Activated CD4-positive, alpha-beta T cell treated with anti-CD3 and anti-CD28 coated beads for 1 hour (primary cell): ENCODE measurements at places on chromosomes 16 and 17.
A peak's percentile ranks its signal among the peaks of the same experiment; 100 is the strongest.

- DNase-seq = no peak
Observed at GRCh38 chr17:5695480-5695879, 111.2 kb upstream of the NLRP1 start.

DNA sequence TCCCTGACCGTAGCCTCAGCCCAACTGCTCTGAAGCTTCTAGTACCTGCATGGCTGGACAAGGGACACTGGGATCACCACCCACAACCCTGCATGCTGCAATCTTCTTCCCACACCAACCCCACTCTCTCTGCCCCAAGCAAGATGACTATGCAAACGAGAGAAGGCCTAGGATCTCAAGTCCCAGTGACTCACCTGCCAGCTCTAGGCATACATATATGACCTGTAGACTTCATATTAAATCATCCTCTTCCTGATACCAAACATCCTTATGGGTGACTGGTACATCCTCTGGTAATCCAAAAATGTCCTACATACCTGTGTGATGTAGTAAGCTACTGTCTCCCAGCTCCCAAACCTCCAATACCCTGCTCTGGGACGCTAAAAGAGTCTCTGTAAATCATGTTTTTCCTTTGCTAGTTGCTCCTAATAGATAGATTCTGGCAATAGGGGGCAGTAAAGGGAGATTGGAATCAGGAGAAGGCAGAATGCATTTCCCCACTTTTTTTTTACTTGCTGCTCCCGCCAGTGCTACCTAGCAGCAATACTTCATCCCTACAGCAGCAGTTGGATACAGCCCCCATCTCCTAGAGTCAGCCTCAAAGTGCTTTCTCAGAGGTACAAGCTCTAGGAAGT, 43.4 kb upstream of the SOX9 start:
- DNase-seq = no peak

DNA sequence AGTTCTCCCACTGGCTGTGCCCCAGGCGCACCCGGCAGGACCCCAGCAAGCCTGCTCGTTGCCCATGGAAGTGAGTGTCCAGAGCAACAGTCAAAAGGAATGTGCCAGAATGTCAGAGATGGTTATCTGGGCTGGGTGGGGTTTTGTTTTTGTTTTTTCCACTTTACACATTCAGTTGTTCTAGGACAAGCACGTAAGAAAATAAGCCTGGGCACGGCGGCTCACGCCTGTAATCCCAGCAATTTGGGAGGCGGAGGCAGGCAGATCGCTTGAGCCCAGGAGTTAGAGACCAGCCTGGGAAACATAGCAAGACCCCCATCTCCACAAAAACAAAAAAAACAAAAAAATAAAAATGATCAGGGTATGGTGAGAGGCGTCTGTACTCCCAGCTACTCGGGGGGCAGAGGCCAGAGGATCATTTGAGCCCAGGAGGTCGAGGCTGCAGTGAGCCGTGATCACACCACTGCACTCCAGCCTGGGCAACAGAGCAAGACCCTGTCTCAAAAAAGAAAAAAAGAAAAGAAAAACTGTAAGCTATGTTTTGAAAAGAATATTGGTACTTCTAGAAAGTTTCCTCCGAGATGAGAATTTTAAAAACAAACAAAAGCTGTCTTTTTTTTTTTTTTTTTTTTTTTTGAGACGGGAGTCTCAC, 8.3 kb downstream of the NDUFAF8 start:
- no peak for DNase-seq

GRCh38 chr17:49585422-49586027, 9.9 kb downstream of the NXPH3 start:
- DNase-seq = no peak

- no peak for DNase-seq
Observed at GRCh38 chr17:65370669-65371131, 190.7 kb downstream of the AXIN2 start.

- no peak for DNase-seq
Observed at GRCh38 chr16:85057212-85057889, 29.8 kb downstream of the KIAA0513 start.

GRCh38 chr17:63124536-63124935, 158.5 kb downstream of the TANC2 start:
- no peak for DNase-seq

DNA sequence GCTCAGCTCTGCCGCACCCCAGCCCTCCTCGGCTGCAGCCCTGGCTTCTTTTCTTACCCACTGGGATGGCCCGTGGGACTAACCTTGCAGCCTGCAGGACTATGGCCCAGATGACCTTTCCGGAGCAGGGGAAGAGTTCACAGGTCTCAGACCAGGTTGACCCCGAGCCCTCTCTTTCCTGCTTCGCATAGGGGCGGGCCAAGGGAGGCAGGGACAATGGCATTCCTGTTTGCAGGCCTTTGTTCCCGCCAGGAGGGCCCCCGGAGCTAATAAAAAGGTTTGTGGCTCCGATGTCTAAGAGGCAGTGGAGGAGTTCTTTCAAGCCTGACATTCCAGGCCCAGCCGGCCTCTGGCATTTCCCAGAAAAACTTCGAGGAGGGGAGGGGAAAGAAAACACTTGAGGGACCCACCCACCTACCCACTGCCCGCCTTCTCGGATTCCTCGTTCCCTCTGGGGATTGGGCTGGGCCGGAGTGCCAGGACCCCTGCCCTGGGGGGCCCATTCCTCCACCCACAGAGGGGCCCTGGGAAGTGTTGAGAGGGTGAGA, 5.8 kb upstream of the SOCS3 start:
- no peak for DNase-seq

- DNase-seq = no peak
Observed at GRCh38 chr17:18267366-18267765, 6.9 kb downstream of the MIEF2 start.

GRCh38 chr16:11280616-11281522, at the start of gene PRM1:
Gene PRM1, minus strand, starts transcription at chr16:11281330. Its CDS starts 92 bp downstream, at chr16:11281238.
- no peak for DNase-seq

DNA sequence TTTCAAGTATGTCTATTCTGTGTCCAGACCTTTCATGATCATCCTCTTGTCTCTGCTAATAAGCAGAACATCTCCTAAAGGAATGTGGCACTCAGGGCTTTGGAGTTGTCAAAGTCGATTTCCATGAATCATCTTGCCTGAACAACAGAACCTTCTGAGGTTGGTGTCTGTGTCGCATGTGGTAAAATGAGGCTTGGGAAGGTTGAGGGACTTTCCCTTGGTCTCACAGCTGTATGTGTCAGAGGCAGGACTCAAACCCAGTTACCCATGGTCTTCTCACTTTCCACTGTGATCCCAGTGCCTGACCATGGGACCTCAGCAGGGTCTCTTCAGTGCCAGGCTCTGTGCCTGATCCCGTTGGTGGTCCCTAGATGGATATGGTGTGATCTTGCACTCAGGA, 4.2 kb upstream of the GPRC5B start:
- no peak for DNase-seq

DNA sequence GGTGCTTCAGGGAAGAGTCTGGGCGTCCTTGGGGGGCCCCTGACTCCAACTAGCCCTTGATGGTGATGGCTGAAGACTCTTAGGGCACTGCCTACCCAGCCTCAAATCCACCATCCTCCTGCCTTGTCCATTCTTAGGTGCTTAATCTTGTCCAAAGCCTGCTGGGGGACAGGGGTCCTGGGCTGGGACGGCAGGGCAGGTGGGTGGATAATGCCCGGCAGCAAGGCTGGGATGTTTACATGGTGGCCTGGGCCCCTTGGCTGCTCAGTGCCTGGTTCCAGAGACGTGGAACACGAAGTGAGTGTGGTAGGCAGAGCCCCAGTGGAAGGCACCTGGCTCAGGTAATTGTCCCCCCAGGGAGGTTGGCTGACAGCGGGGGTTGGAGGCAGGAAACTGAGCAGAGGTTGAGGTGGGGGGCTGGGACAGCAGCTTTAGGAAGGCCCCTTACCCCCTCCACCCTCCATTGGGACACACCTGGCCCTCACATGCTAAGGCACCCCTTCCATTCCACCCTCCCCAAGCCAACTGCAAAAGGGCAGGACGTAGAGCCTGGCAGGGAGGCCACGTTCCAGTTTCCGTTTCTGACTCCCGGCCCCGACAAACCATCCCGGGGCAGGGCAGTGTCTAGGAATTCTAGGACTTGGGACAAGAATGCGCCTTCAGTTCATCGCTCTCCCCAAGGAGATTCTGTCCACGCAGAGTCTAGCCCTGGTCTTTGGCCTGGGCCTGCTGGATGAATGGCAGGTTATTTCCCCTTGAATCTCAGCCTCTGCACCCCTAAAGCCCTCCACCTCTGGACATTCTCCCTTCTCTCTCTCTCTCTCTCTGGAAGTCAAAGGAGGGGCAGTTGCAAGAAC, 1.9 kb downstream of the FOXJ1 start:
- no peak for DNase-seq

DNA sequence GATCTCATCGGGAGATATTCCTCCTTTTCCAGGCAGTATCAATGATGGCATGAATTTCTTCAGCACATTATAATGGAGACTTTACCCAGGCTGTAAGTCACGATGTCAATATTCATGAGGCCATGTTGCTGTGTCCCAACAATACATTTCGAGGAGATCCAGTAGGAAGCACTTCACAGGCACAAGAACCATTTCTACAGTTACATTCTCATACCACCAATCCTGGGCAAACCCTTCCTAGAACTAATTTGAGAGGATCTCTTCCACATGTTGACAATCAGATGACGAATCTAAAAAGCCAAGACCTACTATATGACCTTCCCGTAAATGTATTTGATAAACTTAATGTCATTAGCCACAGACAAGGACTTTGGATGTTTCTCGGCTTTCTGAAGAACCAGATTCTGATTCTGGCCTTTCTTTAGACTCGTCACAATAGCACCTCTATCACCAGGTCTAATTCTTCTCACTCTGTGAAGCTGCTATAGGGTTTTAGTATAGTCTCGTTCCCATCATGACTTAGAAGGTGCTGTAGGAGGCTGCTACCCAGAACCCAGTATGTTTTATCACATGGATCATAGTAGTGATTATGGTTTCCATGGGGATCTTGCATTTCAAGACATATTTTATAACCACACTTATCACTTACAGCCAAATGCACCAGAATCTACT, 40.2 kb downstream of the C16orf87 start:
- DNase-seq = no peak

DNA sequence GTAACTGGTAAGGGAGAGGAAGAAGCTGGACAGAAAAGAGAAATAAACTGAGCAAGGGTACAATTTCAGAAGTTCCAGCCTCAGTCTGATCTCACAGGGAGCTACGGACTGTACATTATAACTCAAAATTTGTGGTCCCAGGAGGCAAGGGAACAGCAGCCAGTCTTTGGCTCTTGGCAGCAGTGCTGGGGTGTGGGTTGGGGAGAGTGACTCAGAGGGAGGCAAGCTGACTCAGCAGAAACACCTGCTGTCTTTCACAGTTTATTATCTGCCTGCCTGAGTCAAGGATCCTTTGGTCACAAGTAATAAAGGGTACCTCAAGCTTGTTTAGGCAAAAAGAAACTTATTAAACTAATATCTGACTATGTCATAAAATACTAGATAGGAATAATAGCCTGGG, 73.5 kb upstream of the KIF2B start:
- no peak for DNase-seq

DNA sequence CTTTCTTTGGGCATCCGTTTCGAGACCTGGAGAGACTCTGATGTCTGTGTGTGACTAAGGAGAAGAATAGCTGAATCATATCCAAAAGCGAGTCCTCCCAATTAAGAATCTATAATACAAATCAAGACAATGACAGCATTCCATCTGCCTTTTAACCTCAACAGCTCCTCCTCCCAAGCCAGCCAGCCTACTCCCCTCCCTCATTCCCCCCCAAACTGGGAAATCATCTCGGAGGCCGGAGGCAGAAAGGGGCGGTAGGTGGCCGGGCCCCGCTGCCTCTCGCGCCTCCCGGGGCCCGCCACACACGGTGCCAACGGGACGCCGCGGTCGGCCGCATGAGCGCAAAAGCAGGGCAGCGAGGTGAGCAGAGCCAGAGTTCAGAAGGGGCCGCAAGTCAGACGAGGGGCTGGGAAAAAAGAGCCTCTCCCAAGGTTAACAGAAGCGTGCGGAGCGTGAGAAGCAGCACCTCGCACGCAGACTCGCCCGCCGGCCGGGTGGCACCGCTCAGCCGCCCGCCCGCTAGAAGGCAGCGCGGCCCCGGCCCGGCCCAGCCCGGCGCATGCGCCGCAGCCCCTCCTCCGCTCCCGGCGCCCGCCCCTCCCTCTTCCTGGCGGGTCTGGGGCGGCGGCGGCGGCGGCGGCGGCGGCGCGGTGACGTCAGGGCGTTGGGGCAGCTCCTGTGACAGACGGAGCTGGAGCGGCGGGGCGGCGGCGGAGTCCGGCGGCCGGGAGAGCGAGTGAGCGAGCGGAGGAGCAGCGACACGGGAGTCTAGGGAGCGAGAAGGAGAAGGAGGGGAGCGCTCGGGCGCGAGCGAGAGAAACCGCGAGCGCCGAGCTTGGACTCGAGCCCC, at the start of gene PAFAH1B1:
Gene PAFAH1B1, plus strand, starts transcription at position 684 of the 850 bp plus-strand sequence. CDS start 44,635 bp downstream, outside the sequence.
- DNase-seq = peak; percentile 93

DNA sequence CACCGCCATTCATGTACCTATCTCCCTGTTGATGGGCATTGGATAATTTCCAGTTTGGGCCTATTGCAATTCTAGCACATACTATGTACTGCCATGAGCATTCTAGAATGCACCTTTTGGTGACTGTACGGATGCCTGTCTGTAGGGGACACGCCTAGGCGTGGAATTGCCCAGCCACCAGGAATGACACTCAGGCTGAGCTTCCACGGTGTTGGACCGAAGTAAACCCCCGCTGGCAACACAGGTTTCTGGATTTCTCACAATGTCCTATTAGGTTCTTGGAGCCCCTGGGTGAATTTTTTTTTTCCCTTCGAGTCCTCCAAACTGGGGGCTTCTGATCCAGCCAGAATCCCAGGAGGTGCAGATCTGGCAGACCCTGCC, 146.6 kb downstream of the IRF8 start:
- no peak for DNase-seq

- DNase-seq = no peak
Observed at GRCh38 chr16:78405833-78406232, 306.4 kb downstream of the WWOX start.

DNA sequence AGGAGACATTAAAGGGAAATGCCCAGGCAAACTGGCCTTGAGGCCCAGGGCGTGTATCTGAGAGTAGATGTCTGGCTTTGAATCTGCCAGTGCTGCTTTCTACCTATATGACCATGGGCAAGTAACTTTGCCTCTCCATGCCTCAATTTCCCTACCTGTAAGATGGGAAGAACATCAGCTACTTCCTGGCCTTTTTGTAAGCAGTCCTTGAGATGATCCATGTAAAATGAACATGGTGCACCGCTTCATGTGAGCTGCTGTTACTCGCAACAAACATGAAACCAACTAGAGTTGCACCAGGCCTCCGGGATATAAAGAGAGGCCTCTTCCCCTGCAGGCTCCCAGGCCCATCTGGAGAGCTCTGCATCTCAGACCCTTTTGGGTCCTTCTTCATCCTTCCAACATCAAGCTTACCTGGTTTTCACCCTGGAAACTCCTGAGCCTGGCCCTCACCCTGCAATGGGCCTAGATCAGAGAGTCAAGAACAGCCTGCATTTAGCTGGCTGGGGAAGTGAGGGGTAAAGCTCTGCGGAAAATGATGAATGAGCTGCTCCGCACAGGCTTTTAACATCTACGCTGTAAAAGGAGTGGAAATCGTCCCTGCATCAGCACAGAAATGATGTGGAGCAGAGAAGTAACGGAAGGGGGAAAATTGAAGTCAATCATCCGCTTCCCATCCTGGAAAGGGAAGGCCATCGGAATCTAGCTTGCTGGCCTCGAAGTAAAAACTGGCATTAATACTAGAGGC, 2.3 kb upstream of the MYH11 start:
- DNase-seq = no peak

GRCh38 chr17:81097134-81097942, 62.4 kb downstream of the BAIAP2 start:
- peak; percentile 33 for DNase-seq

- no peak for DNase-seq
Observed at GRCh38 chr16:85926370-85926769, 27.4 kb downstream of the IRF8 start.

GRCh38 chr17:78267253-78268073, 36.0 kb downstream of the TMEM235 start:
- DNase-seq = no peak
